ENCODE measurements at places on chromosomes 6 and 20.

DNA sequence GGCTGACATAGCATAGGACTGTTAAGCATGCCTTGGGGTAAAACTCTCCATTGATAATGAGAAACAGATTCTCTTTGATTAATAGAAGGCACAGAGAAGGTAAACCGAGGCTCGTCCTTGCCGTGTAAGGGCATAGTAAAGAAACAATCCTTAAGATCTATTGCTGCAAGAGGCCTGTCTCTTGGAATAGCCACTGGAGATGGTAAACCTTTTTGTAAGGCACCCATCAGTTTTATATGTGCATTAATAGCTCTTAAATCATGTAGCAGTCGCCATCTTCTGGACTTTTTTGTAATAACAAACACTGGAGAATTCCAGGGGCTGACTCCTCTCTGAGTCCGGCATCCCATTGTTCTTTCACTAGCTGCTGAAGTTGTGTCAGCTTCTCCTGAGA lies 8.4 kb upstream of the ABHD12 start:
- no peak for DNase-seq

DNA sequence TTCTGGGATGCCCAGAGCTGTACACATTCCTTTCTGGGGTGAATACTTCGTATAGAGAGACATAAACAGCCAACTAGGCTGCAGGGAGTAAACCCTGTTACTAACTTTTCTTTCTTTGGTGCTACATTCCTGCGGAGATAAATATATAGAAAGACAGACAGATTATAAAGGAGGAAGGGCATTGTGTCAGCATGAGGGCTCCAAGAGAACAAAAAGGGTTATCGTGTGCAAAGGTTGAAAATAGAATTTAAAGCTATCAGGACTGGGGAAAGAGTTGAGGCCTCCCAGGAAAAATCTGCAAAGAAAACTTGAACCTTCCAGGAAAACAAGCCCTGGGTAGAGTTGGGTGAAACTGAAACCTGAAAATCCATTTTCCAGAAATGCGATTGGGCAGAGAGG lies 68.0 kb downstream of the TMEM170B start:
- no peak for DNase-seq

DNA sequence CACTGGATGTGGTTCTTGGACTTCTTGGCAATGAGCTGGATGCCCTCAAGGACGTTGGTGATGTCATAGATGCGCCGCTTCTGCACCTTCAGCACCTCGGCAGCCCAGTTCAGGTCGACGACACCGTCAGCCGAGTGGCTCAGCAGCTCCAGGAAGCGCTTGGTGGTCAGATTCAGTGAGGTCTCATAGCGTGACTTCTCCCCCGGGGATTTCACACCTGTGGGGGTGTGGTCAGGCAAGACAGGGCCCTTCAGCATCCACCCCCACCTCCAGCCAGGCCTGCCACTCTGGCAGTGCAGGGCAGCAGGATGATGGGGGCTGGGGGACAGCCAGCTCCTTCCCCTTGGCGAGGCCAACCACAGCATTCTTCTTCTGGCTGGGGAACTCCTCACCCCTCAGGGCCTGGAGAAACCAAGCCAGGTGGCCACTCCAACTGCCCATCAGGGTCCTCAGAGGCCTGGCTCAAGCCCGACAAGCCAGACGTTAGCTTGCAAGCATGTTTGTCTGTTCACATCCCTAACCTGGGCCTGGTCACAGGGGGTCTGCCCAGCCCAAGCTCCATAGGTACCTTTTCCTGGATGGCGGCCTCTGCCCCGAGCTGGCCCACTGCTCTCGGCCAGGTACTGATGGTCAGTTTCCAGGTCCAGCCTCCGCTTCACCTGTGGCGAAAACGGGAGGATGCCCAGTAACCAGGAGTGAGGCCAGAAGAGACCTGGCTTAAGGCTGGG lies 5.7 kb upstream of the NECAB3 start:
- peak; percentile 73 for DNase-seq

DNA sequence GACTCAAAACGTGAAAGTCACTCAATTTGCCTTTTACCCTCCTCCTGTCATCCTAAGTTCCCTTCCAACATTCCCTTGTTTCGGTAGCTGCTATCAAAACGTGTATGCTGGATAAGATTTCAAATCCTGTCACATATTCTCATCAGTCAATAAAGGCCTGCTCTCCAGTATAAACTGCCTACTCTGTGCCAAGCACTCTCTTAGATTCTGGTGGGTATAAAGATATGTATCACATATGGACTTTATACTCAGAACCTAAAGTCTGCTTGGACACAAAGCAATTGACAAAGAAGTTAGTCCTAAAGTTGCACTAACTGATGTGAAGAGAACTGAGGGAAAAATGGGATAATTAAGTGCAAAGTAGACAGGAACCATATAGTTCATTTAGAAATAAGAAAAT lies 476.6 kb upstream of the MARCKS start:
- no peak for DNase-seq

GRCh38 chr6:90305800-90306448 lies 9.3 kb upstream of the BACH2 start:
- no peak for DNase-seq

DNA sequence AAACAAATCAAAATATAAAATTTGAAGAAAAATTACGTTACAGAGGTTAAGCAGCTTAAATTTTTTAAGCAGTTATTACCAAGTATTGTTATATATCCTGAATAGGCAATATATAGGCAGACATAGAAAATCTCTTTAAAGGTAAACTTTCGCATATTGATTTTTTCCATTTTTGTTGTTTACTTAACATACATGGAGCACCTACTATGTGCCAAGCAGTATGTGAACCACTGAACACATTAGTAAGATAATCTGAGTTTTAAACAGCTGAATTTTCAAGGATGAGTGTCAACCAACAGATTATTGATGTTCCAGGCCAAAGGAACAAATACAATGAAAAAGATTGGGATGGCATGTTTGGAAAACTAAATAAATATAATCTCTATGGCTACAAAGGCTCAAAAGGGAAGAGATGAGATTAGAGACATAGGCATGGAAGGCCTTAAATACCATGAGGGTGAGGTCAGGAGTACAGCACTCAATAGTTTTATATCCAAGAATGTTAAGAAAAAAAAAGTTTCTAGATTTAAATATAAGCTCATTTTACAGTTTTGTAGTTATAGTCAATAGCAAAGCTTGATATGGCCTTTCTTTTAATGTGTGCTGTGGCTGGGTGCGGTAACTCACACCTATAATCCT lies 277.5 kb downstream of the PTPRK start:
- DNase-seq = no peak

DNA sequence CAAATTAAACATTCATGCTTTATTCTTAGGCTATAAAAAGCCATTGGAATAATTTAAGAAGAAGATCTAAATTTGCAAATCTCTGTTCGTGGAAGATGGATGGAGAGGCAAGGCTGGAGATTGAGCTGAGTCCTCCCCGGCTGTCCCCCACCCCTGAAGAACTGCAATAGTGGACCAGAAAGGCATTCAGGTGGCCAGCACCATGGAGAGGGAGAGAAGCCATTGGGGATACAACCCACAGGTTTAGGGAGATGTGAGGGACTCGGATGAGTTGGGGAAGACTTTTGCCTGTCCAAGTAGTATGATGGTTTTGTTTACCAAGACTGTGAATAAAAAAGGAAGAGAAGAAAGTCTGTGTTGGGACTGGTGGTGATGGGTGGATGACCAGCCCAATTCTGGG lies 120.8 kb downstream of the F13A1 start:
- no peak for DNase-seq

GRCh38 chr20:6705926-6706548 lies 61.4 kb upstream of the BMP2 start:
- no peak for DNase-seq

DNA sequence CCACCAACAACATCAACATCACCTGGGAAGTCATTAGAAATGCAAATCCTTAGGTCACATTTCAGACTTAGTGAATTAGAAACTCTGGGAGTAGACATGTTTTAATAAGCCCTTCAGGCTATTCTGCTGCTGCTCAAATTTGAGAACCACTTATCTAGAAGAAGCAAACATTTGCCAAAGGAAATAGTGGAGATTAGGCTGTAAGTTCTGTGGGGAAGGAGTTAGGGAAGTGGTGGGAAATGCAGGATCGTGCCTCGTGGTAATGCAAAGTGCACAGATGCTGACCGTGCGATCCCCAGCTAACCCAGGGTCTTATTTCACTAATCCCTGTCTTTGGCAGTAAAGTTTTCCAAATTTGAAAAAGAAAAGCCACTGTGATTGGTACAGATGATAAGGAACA lies 328.5 kb downstream of the EPM2A start:
- DNase-seq = no peak

GRCh38 chr20:35849706-35850105 lies 77.9 kb downstream of the PHF20 start:
- DNase-seq = no peak

GRCh38 chr20:10853176-10853575 lies 179.4 kb upstream of the JAG1 start:
- DNase-seq = no peak

- DNase-seq = no peak
Measured at GRCh38 chr20:36703530-36703929, 42.4 kb downstream of the NDRG3 start.

DNA sequence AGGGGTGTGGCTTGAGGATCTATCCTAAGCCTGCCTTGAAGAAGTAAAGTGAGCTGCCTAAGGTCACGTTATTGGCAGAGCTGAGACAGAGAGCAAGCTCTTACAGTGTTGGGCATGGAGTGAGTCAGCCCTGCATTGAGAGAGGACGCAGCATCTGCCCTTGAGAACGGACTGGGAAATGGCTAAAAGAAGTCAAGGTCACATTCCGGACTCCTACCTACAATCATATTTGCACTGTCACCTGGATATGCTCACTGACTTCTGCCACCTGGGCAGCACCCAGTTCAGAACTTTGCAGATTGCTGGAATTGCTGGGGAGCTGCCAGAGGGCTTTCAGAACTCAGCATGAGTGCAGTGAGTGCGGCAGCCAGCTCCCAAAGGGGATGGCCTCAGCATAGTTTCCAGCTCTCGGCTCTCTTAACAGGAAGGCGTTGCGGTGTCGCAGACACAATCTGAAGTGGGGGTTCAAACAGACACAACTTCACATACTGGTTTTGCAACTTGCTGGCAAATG lies 199.3 kb upstream of the SGK1 start:
- peak; percentile 3 for DNase-seq

DNA sequence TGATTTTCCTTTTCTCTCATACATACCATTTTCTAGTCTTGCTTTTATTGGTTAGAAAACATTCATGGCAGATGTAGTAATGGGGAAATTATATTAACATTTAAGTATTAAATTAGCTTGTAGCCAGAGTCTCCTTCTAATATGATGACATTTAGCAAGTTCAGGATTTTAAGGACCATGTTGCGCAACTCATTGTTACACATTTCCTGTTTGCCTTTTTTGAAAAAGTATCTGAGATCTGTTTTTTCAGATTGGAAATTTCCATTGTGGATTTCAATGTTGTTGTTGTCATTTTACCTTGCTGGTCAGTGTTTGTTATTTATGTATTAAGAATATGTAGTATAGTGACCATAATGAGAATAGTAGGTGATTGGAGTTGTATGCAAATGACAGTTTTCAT lies 38.7 kb downstream of the CDKAL1 start:
- DNase-seq = no peak

- no peak for DNase-seq
Measured at GRCh38 chr20:16615199-16615598, 42.0 kb upstream of the KIF16B start.

DNA sequence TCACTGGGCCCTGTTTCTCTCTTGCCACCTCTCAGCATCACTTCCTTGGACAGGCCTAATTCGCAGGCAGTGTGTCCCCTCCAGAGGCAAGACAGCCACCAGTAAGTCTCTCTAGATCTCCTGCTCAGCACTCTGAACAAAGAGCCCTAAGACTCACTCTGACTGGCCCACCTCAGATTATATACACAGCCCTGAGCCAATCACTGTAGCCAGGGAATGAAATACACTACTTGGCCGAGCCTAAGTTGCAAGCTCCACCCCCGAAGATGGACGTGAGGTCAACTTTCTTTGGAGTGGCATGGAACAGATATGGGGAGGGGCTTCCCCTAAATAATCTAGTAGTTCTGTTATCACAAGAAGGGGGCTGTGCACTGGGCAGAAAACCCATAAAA lies 4.1 kb downstream of the BPI start:
- DNase-seq = no peak

DNA sequence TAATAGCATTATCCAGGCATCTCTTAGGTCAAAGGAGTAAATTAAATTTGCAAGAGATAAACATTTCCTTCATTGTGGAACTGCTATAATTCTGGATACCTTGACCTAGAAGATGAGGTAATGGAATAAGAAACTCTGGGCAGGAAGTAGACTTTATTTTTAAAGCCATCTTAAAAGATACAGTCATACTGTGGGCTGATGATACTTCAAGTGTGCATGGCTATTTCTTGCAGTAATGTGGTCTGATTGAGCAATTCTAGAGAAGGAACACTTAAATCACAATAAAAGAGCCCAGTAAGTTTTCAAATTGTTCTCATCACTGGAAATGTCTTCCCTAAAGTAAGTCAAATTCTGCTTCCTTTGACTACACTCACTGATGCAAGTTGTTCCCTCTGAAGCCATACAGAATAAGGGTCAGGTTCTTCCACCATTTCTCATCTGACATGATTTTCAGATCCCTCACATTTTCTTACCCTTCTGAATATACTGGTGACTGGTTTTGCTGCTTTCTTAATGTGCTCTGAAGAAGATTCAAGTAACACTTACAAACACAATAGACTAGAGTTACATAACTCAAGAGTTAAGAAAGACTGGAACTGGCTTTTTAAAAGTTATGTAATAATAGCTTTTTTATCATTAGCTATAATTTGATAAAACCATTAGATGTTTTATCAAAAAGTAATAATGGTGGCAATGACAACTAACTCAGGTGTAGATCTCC lies 62.6 kb upstream of the TMEM244 start:
- DNase-seq = no peak

DNA sequence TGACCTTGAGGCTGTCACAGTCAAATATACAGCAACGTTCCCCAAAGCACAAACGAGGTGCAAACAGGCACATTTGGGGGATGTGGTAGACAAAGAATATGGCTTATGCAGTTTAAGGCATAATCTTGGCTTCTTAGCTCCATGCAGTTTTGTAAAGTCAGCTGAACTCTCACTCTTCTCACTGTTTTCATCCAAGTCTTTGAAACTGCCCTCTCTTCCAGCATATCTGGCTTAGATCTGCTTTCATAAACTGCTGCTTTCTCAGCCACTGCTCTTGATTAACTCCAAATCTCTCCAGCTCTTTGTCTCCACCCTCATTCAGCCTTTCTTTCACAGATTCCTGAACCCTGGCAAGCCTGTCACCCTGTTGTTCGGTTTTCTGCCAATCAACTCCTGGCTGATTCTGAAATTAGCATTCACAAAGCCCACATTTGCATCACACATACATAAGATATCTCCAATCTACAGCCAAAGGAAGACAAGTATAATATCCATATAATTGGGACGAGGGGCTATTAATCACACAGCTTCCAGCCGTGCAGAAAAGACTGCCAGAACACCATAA lies 301.1 kb upstream of the RNF217 start:
- DNase-seq = no peak
